ENCODE measurements at places on chromosomes 5 and 9.

DNA sequence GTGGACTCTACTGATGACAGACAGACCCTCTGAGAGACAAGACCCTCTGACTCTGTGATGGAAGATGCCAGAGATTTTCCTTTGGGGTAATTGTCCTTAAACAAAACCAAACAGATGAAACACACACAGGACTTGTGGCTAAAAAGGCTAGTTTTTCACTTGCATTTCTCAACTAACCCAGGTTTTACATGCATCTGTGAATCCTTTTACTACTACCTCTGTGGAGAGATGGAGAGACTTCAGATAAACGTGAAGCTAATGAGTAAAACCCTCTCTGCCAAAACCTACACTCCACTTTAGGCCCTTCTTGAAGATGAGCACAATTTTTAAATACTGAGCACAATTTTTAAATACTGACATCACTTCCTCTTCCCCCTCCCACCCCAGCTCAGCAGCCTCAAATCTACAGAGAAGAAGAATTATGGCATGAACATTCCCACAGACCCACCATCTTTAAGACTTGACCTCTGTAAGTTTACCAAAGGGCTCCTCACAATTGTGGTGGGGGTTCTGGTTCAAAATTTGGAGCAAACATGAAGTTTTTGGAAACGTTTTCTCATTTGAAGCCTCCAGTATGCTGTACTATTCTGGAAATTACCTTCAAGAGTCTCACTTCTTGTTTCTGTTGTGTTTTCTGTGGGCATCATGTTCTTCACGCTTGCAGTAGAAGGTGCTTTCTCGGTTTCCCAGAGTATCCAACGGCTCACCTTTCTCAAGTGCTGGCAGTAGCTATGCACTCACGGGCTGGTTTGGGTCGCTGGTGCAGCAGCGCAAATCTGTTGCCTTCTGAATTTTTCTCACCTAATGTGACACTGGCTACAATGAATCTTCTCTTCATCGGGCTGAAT lies 42.7 kb downstream of the ACER2 start:
- no peak for DNase-seq

DNA sequence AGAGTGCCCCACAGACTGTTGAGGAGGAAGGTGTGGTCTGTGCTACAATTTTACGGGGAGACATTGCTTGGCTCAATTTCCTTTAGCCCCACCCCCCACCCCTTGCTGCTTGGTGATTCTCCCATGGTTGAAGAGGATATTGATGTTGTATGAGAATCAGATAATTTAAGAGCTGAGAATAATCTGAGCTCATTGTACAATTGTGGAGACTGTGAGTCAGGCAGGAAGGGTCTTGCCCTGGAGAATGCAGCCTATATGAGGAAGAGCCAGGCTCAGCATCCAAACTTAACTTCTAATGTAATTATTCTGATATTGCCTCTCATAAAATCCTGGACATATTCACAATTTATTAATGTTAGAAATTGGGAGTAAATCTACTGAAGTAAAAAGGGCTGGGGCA lies 26.1 kb upstream of the OR2S2 start:
- DNase-seq: no peak

DNA sequence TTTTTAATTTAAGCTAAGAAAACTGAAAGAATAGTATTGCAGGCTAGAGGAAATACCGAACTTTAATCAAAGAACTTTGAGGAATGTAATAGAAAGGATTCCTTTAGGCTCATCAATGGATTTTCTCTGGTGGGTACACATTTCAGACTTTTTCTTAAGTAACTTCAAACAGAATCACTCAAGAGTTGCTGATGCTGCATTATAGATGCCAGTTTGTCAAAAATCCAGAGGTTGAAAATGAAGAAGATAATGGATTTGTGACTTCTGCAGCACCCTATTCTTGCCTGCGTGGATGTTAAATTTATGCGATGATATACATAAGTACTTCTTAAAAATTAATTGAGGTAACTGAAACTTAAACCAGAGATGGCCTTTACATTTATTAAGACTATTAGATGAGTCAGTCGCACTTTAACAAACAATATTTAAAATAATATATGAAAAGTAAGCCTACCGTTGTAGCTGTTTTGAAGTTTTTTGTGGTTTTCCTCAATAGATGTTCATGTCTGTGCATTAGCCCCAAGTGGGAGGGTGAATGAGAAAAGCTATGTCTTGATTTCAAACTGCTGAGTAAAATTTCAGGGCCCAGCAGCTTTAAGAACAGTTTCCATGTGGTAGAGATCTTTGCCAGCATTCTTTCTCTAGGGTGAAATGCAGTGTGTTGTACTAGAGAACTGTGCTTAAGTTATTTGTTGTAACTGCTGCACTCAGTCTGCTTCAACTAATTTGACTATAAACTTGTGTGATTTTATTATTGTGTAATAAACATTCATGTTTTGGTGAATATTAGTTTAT lies at the start of gene OGN:
OGN (minus strand) TSS at position 537 of the 795 bp plus-strand sequence. CDS start 1,171 bp downstream, outside the sequence.
- DNase-seq: no peak

DNA sequence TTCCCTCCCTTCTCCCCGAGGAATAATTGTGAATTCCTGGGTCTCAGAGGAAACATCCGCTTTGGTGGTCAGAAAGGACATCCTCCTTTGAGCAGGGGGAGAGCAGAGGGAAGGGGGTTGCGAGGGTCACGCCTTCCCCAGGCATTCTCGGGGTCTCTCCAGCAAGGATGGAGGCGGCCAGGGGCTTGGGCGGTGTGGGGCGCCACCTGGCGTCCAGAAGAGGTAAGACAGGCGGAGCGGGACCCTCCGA lies 129.1 kb downstream of the KCNIP1 start:
- DNase-seq: peak; percentile 89

- DNase-seq: no peak
These were observed 343.7 kb downstream of the SPOCK1 start for GRCh38 chr5:137155261-137156000.

DNA sequence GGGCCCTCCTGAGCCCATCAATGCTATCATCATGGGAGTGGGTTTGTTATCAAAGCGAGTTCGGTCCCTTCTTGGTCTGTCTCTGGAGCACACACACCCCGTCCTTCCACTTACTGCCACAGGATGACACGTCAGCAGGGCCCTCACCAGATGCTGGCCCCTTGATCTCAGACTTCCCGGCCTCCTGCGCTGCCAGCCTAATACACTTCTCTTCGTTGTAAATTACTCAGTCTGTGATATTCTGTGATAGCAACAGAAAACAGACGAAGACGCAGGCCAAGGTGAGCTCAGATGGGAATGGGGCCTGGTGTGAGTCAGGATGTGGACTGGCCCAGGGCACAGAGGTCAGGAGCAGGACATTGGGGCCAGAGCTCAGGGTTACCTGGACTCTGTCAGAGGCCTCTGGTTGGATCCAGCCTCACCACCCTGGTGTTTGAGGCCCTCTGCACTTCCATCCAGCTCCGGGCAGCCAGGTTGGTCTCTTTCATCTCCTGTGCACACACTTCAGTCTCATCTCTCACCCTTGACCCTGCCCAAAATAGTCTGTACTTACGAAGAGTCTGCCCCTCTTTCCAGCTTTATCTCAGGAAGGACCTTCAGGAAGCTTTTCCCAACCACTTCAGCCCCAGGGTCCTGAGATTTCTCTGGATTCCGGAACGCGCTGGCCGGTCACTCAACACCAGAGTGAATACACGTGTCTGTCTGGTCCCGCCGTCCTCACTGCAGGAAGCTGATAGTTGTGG lies 26.0 kb upstream of the CNOT6 start:
- DNase-seq: no peak

DNA sequence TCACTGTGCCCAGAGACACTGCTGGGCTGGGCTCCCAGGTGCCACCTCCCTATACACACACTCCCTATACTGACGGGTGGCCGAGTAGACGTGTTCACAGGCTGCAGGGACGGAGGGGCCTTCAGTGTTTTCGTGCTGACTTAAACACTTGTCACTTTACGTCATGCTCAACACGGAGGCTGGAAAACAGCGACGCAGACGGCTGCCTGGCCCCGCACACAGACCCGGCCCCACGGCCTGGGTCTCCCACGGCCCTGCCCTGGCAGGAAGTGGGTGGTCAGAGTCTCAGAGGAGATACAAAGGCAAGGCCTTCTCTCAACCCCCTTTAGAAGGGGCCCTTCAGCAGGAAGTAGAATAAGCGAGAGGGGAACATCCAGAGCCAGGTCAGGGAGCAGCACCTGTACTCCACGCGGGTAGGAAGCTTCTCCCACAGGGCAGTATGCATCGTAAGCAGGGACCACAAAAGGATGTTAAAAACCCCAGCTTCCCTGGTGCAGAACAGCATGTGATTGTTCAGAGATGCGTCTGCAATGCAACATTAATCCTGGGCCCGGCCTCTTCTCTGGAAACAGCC lies 11.9 kb upstream of the TBC1D9B start:
- DNase-seq: no peak

- DNase-seq: peak; percentile 11
These were observed 200.0 kb downstream of the MELK start for GRCh38 chr9:36772449-36773403.

GRCh38 chr9:127283917-127284497 lies 19.4 kb downstream of the GARNL3 start:
- peak; percentile 40 for DNase-seq

GRCh38 chr5:4255441-4255840 lies 659.8 kb downstream of the IRX1 start:
- no peak for DNase-seq

GRCh38 chr5:101429241-101429640 lies 526.2 kb upstream of the ST8SIA4 start:
- no peak for DNase-seq

- DNase-seq: peak; percentile 36
These were observed 40.6 kb downstream of the IRX2 start for GRCh38 chr5:2710910-2711309.

DNA sequence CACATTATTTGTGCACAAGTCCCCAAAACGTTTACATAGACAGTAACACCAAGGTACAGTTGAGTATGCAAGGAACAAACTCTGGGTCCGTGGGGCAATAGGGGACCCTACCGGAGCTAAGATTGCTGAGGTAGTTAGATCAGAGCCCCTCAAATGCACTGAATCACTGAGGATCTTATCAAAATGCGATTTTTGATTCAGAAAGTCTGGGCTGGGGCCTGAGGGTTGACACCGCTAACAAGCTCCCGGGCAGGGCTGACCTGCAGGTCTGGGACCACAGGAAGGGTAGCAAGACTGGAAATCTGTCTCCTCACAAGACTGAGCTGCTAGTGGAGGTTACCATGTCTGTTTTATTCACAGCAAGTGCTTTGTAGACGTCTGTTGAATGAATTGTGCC lies 1.8 kb upstream of the IL3 start:
- DNase-seq: no peak

DNA sequence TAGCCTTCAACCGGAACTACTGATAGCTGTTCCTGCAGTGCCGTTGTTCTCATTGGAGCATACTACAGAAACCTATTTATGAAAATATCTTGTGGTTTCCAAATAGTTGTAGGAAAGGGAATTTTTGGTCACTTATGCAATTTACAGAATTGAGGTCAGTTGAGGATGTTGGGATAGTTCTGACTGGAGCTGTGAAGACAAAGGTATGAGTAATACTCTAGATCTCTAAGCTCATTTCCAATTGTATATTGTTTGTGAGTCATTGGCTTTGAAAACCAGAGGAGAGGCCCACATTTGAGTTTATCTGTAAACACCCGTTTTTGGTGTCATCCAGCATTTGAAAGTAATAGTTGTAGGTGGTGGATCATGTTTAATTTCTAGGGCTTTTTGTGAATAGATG lies 561.3 kb upstream of the WWC1 start:
- DNase-seq: no peak

DNA sequence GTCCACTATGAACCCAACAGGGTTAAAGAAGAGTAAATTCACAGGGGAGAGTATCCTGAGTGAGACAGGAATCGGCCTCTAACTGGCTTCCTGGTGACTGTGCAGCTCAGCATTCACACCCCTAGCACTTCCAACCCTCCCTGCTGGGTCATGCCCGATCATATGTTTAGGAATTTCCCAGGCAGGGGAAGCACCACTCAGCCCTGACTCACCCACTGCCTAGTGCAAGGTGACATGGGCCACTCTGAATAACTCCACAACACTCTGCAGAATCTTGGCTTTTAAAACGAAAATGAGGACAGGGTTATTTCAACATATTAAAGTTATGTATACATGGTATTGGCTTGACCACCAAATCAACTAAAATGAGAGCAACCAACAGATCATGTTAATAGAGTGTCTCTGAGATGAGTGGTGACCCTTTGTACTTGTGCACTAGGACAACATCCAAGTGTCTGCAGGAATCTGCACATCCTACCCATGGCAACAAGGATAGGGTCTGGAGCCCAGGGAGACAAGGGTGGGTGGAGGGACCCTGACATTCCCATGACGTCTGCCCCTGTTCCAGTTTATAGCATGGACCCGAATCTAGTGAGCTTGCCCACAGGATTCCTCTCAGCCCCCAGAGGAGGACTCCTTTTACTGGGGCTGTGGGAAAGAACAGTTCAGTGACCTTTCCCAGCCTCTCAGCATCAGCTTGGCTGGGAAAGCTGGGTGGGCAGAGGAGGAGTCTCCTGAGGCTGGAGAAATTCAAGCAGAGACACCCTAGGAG lies 485.8 kb downstream of the SEMA5A start:
- no peak for DNase-seq
